ENCODE measurements at places on chromosomes 13 and 19. TPM values are rescaled to one million over a fixed set of nuclear protein-coding genes. Genes with fewer than 3 reads are reported as not detected.
A peak's percentile ranks its signal among the peaks of the same experiment; 100 is the strongest.

Gene ZNF497
- total RNA-seq = 3.4 TPM

DNA sequence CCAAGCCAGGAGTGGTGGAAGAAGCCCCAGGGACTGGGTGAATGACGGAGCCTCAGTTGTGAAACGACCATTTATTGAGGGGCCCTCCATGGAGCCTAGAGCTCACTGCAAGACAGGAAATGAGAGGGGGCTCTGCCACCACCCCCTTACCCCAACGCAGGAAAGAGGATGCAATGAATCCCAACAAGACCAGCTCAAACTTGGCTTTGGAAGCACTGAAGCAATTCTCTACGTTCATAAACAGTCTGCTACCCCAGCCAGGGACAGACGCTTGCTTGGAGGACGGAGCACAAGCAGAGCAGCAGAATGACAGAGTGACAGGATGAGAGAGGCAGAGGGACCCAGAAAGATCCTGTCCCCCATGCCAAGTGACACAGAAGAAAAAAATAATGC, 1.0 kb downstream of the PRKACA start:
- peaks cover 31% of the 10 kb centered on the region for H3K4me1 ChIP-seq
- peak overlapping the region; percentile 74 for H3K4me3 ChIP-seq
- no peak overlapping the region for H3K27ac ChIP-seq
- DNase-seq = no peak
- H3K27me3 ChIP-seq = no peaks in the 10 kb centered on the region

- no peak for DNase-seq
- no peaks in the 10 kb centered on the region for H3K36me3 ChIP-seq
- no peak overlapping the region for H3K27ac ChIP-seq
- peaks cover 11% of the 10 kb centered on the region for H3K4me1 ChIP-seq
- no peak overlapping the region for H3K4me3 ChIP-seq
- H3K27me3 ChIP-seq = no peaks in the 10 kb centered on the region
Observed at GRCh38 chr13:40102854-40103253, 447.4 kb downstream of the COG6 start.

Gene TJP3
- 12.6 TPM for total RNA-seq

- no peak for DNase-seq
- no peak overlapping the region for H3K4me3 ChIP-seq
- no peaks in the 10 kb centered on the region for H3K4me1 ChIP-seq
- no peak overlapping the region for H3K27ac ChIP-seq
Observed at GRCh38 chr19:45336696-45337251, 3.8 kb upstream of the KLC3 start.

Gene ADGRE3
- not detected for total RNA-seq

DNA sequence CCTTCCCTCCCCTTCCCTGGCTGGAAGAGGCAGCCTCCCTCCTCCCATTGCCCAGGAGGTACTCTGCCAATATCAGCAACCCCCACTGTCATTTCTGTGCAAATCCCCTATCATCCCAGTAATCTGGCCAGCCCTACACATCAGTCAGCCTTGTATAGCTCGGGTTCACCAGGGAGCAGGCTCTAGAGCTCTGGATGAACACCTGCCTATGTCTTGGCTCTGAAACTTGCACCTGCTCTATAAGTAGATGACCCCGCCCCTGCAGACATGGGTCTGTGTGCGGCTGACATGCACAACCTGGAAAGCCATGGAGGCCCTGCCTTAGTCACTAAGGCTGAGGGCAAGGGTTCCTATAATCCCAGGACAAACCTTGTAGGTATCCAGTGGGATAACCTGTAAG, 1042.9 kb downstream of the UQCRFS1 start:
- H3K4me3 ChIP-seq = no peak overlapping the region
- no peak for DNase-seq
- no peaks in the 10 kb centered on the region for H3K36me3 ChIP-seq

- no peak overlapping the region for H3K27ac ChIP-seq
- H3K4me1 ChIP-seq = no peaks in the 10 kb centered on the region
- DNase-seq = no peak
- H3K4me3 ChIP-seq = no peak overlapping the region
- H3K36me3 ChIP-seq = no peaks in the 10 kb centered on the region
Observed at GRCh38 chr13:33494596-33495204, 209.1 kb upstream of the STARD13 start.

GRCh38 chr13:108352599-108352998, 83.1 kb downstream of the TNFSF13B start:
- DNase-seq = no peak
- H3K27ac ChIP-seq = no peak overlapping the region
- no peaks in the 10 kb centered on the region for H3K4me1 ChIP-seq
- no peaks in the 10 kb centered on the region for H3K27me3 ChIP-seq
- no peak overlapping the region for H3K4me3 ChIP-seq

- no peaks in the 10 kb centered on the region for H3K27me3 ChIP-seq
- DNase-seq = no peak
- H3K36me3 ChIP-seq = no peaks in the 10 kb centered on the region
Observed at GRCh38 chr19:28701491-28701890, 511.5 kb downstream of the UQCRFS1 start.

GRCh38 chr13:37587236-37587635, 11.3 kb downstream of the POSTN start:
- DNase-seq = no peak
- H3K27me3 ChIP-seq = no peaks in the 10 kb centered on the region
- H3K4me1 ChIP-seq = no peaks in the 10 kb centered on the region

Gene CLEC17A
- 1.8 TPM for total RNA-seq

GRCh38 chr19:5974721-5975387, 3.1 kb downstream of the RANBP3 start:
- H3K4me1 ChIP-seq = peaks cover 39% of the 10 kb centered on the region
- H3K27me3 ChIP-seq = no peaks in the 10 kb centered on the region
- peak; percentile 52 for DNase-seq

GRCh38 chr19:18495204-18495911, 26.5 kb downstream of the ELL start:
- H3K27me3 ChIP-seq = no peaks in the 10 kb centered on the region
- H3K4me3 ChIP-seq = no peak overlapping the region
- H3K27ac ChIP-seq = peak overlapping the region; percentile 98
- H3K4me1 ChIP-seq = peaks cover 98% of the 10 kb centered on the region
- no peak for DNase-seq

DNA sequence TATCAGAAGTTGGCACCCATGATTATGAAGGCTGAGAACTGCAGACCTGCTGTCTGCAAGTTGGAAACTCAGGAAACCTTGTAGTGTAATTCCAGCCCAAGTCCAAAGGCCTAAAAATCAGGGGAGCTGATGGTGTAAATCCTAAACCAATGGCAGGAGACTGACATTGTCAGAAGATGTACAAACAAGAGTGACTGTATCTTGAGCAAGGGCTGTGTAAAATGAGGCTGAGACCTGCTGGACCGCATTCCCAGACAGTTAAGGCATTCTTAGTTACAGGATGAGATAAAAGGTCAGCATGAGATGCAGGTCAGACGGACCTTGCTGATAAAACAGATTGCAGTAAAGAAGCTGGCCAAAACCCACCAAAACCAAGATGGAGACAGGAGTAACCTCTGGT, 147.7 kb downstream of the COG6 start:
- H3K27me3 ChIP-seq = no peaks in the 10 kb centered on the region
- H3K4me1 ChIP-seq = no peaks in the 10 kb centered on the region
- H3K27ac ChIP-seq = no peak overlapping the region
- no peaks in the 10 kb centered on the region for H3K36me3 ChIP-seq

GRCh38 chr13:95216182-95216581, 85.1 kb downstream of the ABCC4 start:
- H3K4me1 ChIP-seq = no peaks in the 10 kb centered on the region
- no peaks in the 10 kb centered on the region for H3K27me3 ChIP-seq
- H3K27ac ChIP-seq = no peak overlapping the region
- H3K36me3 ChIP-seq = no peaks in the 10 kb centered on the region
- DNase-seq = no peak
- H3K4me3 ChIP-seq = no peak overlapping the region
